Stimulated activated CD8-positive, alpha-beta memory T cell treated with anti-CD3 and anti-CD28 coated beads, Interleukin-2, amount 100 ng/mL, for 48 hours (primary cell): ENCODE measurements at places on chromosomes 3 and 15.

- DNase-seq = no peak
These were observed 26.3 kb downstream of the FBXO22 start for GRCh38 chr15:75929799-75930565.

GRCh38 chr3:184602372-184603150 is 41.0 kb downstream of the EPHB3 start:
- no peak for DNase-seq

DNA sequence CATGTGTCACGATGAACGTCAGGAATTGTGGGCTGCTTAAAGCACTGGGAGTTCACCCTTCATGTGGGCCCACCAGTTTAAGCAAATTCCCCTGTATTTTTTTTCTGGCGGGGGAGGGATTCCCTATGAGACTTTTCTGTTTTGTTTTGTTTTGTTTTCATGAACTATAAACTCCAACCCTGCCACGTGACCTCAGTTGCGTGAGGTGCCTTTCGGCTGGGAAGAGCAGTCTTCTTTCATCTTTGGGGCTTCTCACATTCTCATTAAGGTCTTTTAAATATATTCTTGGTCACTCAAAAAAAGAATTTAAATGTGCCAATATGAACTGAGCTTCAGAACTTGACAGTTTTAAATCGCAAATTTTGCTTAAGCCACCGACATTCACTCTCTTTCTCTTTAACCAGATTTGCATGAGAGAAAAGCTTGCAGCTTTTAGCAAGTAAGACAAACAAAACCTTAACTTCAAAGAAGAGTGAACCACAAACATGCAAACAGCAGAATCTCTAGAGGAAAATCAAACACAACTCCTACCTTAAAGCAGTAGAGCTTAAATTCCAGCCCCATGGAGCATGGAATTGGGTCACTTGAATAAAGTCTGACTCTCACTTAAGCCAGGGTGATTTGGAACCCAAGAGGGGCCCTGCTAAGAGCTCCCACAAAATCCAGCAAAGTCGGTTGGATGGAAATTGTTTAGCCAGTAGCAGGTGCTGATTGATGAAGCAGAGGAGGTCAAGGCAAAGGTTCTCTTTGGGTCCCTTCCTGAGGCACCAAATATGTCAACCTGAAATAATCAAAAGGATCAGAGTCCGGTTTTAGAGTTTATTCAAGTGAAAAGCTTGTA is 699.8 kb upstream of the GBE1 start:
- no peak for DNase-seq

DNA sequence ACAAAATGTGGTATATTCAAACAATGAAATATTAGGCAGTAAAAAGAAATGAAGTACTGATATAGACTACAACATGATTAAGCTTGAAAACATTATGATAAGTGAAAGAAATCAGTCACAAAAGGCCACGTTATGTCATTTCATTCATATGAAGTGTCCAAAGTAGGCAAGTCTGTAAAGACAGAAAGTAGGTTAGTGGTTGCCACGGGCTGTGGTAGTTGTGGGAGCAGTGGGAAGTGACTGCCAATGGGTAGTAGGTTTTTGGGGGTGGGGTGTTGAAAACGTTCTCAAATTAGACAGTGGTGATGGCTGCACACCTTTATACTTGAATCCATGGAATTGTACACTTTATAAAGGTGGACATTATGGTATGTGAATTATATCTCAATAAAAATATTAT is 12.1 kb downstream of the GALNT15 start:
- DNase-seq = no peak

DNA sequence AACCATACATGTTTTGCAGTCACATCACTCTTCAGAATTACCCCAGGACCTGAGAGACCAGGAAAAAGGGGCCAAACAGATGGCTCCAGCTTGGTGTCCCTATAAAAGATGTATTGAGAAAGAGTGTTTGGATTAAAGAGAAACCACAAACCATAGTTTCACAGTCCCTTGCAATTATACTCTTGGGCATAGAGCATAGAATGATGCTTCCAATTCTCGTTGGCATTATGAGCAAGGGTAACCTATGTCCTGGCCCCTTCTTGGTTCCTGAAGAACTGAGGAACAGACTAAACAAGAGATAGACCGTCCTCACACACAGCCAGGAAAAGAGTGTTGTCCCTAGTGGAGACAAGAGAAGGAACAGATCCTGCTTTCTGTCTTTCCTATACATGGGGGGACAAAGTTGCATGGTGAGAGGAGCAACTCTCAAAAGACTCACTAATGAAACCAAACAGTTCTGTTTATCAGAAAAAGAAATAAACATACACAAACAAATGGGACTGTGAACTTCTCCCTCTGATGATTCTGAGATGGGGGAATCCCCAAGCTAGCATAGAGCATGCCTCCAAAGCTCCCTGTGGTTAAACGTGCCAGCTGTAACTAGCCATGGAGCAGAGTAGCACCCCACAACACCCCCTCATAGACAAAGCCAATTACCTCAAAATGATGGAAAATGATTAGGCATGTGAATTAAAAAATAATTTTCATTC is 908.6 kb downstream of the NTRK3 start:
- DNase-seq = no peak

GRCh38 chr3:150737874-150738679 is 24.9 kb downstream of the SIAH2 start:
- DNase-seq = no peak

DNA sequence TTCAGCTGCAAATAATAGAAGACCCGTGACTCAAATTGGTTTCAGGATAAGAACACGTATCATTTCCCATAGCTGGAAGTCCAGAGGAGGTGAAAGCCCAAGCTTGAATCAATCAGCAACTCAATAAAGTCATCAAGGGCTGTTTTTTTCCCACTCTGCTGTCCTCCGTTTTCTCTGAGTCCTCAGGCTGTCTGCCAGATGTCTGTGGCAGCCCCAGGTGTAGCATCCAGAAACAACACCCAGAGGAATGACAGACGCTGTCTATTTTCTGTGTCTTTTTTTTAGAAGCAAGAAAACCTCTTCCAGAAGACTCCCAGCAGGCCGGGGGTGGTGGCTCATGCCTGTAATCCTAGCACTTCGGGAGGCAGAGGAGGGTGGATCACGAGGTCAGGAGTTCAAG is 204.4 kb downstream of the FAM43A start:
- no peak for DNase-seq

DNA sequence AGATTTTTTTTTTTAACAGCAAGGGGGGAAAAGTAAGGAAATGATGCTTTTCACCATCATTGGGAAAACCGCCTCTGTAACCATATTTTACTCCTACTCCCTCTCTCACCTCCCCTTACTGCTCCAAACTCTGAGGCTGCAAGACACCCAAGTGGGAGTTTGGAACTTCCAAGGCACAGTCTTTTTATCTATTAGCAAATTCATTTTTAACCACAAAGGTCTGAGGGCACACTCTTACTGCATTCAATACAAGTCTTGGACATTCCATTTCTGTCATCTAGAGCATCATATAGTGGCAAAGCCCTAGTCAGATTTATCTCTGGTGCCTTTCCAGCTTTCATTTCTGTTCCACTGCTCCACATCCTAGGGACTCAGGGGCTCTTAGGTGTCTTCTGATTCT is 13.2 kb downstream of the FAM162A start:
- no peak for DNase-seq

GRCh38 chr15:64901914-64902313 is 9.8 kb upstream of the ANKDD1A start:
- DNase-seq = no peak

DNA sequence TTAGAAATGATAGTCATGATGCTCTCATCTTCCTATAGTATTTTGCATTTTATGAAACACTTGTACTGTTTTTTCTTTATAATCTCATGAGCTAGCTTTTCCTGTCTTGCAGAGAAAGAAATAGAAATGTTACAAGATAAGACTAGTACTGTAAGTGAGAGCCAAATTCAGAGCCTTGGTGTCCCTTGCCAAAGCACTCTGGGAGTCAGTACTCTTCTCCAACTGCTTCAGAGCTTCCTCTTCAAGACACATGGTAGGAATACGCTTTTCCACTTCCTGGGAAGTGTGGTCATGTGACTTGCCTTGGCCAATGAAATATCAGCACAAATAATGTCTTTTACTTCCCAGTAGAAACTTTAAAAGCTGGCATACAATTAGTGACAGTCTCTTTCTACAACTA is 112.4 kb downstream of the SEMA6D start:
- no peak for DNase-seq

GRCh38 chr15:70935631-70936030 is 43.0 kb downstream of the LRRC49 start:
- no peak for DNase-seq

DNA sequence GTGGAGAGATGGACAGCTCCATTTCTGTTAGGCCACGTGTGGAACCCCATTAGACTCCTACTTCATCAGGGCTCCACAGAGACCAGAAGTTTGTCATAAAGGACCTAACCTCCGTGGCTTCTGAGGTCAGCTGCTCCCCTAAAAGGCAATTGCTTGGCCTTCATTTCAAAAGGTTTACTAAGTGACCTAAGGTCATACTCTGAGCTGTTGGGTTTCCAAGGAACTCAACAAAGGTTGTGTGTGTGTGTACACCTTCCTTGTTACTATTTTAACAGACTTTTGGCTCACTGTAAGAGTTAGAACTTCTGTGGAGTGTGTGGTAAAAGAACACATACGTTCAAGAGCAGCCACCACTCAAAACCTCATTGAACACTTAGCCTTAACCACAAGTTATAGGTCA is 73.9 kb downstream of the SEC22A start:
- DNase-seq = no peak

DNA sequence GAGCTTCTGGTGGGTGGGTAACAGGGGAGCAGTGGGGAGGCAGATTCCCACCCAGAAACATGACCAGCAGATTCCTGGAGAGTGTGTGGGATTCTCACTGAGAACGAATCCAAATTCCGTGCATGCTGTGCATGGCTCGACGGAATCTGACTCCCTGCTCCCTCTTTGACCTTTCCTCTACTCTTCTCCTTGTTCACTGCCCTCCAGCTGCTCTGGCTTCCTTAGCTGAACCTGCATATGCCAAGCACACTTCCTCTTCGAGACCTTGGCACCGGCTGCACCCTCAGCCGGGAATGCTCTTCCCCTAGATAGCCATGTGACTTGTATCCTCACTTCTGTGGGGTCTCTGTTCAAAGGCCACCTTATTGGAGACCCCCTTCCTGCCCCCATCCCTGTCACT is 6.3 kb downstream of the INSYN1 start:
- no peak for DNase-seq

- DNase-seq = no peak
These were observed 12.1 kb upstream of the GATA2 start for GRCh38 chr3:128504963-128505730.

DNA sequence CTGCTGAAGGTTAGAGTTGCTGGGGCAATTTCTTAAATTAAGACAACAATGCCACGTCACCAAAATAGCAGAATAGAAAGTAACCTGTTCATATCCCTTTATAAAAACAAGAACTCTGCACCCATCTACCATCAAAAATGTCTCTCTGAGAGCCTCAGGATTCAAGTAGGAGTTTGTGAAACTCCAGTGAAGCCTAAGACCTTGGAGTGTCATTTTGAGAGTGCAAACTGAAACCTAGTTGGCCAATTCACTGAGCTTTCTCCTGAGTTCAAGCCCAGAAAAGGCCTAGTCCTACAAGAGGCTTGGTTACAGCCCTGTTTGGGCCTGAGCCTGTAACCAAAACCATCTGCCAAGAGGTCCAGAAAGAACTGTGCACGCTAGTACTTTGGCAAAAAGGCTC is 335.1 kb downstream of the EFHB start:
- no peak for DNase-seq

GRCh38 chr15:40747685-40748631 is 7.1 kb downstream of the RMDN3 start:
- DNase-seq = no peak

GRCh38 chr3:100761211-100761942 is 52.1 kb downstream of the TFG start:
- no peak for DNase-seq

DNA sequence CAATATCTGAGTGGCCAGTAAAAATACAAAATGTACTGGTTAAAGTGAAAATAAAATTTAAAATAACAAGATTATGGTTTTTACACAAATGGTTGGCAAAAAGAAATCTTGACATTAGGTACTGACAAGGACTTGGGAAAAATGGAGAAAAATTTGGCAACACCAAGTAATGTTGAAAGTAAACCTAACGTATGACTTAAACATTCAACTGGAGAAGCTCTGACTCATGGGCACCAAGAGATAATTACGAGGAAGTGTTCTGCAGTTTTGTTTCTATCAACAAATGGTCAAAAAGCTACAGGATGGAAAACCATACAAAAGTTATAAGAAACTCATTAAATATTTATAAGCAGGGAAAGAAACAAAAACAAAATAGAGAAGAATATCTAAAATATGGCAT is 177.7 kb downstream of the ZNF385D start:
- DNase-seq = no peak

GRCh38 chr15:34821831-34822230 is 26.5 kb upstream of the ACTC1 start:
- DNase-seq = no peak

DNA sequence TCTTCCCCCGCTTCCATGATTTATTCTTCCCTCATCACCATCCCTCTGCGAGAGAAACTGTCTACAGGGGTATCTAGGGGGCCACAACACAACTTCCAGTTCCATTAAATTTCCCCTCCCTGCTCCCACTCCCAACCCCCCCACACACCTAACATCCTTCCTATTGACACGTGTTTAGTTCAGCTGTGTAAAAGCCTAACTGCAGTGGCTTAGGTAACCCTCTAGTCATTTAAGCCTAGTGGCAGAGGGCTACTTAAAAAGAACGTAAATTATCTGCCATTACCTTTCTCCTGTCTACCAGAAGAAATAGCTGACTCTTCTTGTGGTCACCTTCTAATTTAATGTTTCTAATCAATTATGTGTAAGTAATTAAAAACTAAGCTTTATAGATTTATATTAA is 56.3 kb downstream of the ZNF148 start:
- no peak for DNase-seq

DNA sequence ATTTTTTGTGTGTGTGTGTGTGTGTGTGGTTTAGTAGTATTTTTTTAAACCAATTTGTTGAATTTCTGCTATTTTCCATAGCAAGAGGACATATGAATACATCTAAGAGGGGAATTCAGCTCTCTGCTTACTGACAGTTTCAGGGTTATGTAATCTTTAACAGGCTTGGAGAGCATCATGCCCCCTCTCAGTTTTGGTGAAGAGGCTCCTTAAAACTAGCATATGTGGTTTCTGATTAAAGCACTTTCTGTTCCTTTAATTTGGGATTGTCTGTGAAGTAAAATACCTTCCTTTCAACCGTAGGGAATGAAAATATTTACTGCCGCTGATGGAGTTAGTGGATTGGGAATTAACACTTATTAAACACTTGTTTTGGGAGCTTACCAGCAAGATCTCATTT is 19.4 kb upstream of the NFKBIZ start:
- DNase-seq = no peak

DNA sequence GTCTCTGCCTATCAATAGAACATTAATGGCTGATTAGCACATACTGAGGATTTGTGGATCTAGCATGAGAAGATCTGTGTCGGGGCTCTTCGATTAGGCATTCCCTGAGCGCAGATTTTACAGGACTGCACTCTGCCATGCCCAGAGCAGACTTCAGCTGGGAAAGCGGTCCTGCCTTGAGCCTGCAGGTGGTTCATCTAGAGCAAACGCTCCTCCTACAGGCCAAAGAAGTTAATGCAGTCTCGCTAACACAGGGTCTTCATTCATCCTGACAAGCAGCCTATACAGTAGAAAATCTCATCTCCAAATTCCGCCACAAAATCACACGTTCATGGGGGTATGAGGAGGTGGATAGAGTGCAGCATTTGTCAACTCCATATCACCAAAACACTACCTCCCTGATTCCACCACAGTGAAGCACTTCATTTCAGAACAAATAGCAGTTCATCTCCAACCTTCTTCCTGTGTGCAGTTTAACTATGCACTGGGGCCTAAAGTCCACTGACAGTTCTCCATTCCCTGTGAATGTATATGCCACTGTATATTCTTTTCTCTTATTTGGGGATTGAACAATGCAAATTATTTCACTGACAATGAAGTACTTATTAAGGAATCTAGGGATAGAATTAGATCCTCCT is 405.8 kb downstream of the IGSF11 start:
- no peak for DNase-seq
